Keratinocyte (primary cell): ENCODE measurements at places on chromosomes 13 and 19. TPM values are rescaled to one million over a fixed set of nuclear protein-coding genes. Genes with fewer than 3 reads are reported as not detected.

Gene DLL3
- polyA plus RNA-seq = 0.80 to 1.1 TPM (median 0.89 TPM) in 3 replicates

GRCh38 chr19:40232479-40232878, 6.0 kb upstream of the CCNP start:
- no peak overlapping the region for H3K4me3 ChIP-seq
- H3K27ac ChIP-seq = no peak overlapping the region
- H3K27me3 ChIP-seq = peaks cover 1% of the 10 kb centered on the region
- no peak for DNase-seq
- H3K4me1 ChIP-seq = no peaks in the 10 kb centered on the region
- H3K36me3 ChIP-seq = peaks cover 13% of the 10 kb centered on the region

- no peak overlapping the region for H3K27ac ChIP-seq
- H3K36me3 ChIP-seq = no peaks in the 10 kb centered on the region
- H3K4me3 ChIP-seq = no peak overlapping the region
- no peak for DNase-seq
- H3K4me1 ChIP-seq = no peaks in the 10 kb centered on the region
- H3K27me3 ChIP-seq = no peaks in the 10 kb centered on the region
Measured at GRCh38 chr13:31904941-31905824, 126.4 kb upstream of the FRY start.

DNA sequence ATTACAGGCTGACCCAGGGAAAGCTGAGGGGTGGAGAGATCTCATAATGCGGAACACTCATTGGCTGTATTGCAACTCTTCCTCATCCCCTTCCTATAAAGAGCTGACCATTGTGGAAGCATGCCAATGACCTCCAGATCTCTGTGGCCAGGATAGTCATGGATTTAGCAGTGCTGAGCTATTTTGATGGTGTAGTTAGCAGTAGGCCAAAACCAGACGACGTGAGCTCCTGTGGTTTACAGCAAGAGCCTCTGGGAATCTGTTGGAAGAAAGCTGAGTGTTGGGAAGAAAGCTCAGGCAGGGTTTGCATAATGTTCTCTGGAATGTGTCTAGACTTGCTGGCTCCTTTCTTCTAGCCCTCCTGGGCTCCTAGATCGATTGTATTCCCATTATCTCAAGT, 187.5 kb upstream of the GPC6 start:
- no peak overlapping the region for H3K27ac ChIP-seq
- DNase-seq = no peak

Gene LRP3
- polyA plus RNA-seq = 2.5 to 12.7 TPM (median 5.0 TPM) in 3 replicates

Gene CLDND2
- polyA plus RNA-seq = 0.37 to 1.1 TPM in 2 of 3 replicates, not detected in the other

Gene ZSCAN1
- polyA plus RNA-seq = not detected in 3 replicates

GRCh38 chr13:36789061-36789460, 30.0 kb upstream of the RFXAP start:
- H3K36me3 ChIP-seq = no peaks in the 10 kb centered on the region
- DNase-seq = no peak
- no peaks in the 10 kb centered on the region for H3K4me1 ChIP-seq
- no peaks in the 10 kb centered on the region for H3K27me3 ChIP-seq
- no peak overlapping the region for H3K4me3 ChIP-seq

Gene SYNGR4
- polyA plus RNA-seq = not detected in 3 replicates

Gene SPATA13
- 0.23 to 1.2 TPM (median 0.49 TPM) in 3 replicates for polyA plus RNA-seq

DNA sequence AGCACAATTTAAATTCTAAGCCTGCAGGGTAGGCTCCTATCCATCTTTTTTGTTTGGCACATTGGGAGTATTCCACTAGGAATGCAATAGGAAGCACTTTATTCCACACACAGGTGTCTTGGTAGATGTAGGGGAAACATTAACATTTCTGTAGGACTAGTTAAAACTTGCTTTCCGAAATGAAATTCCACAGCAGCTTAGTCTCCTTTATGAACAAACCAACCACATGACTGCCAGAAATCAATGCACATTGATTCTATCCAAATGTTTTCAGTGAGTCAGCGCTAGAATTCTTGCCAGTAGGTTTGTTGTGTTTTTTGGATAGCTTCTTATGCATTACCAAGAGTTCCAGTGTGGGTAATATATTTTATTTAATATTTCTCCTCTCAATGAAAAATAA, 207.9 kb upstream of the CSNK1A1L start:
- DNase-seq = peak; percentile 88
- peak overlapping the region; percentile 36 for H3K27ac ChIP-seq
- H3K4me1 ChIP-seq = peaks cover 14% of the 10 kb centered on the region
- H3K27me3 ChIP-seq = no peaks in the 10 kb centered on the region
- H3K36me3 ChIP-seq = no peaks in the 10 kb centered on the region
- H3K4me3 ChIP-seq = no peak overlapping the region

Gene KIR3DL2
- not detected in 3 replicates for polyA plus RNA-seq

Gene CDC42EP5
- 8.6 to 16.4 TPM (median 9.4 TPM) in 3 replicates for polyA plus RNA-seq

Gene OR7D2
- 0.03 TPM in 1 of 3 replicates, not detected in the others for polyA plus RNA-seq

GRCh38 chr13:42832341-42833096, 51.1 kb downstream of the FAM216B start:
- H3K4me3 ChIP-seq = no peak overlapping the region
- H3K36me3 ChIP-seq = no peaks in the 10 kb centered on the region
- H3K27me3 ChIP-seq = no peaks in the 10 kb centered on the region
- H3K27ac ChIP-seq = no peak overlapping the region
- H3K4me1 ChIP-seq = no peaks in the 10 kb centered on the region

DNA sequence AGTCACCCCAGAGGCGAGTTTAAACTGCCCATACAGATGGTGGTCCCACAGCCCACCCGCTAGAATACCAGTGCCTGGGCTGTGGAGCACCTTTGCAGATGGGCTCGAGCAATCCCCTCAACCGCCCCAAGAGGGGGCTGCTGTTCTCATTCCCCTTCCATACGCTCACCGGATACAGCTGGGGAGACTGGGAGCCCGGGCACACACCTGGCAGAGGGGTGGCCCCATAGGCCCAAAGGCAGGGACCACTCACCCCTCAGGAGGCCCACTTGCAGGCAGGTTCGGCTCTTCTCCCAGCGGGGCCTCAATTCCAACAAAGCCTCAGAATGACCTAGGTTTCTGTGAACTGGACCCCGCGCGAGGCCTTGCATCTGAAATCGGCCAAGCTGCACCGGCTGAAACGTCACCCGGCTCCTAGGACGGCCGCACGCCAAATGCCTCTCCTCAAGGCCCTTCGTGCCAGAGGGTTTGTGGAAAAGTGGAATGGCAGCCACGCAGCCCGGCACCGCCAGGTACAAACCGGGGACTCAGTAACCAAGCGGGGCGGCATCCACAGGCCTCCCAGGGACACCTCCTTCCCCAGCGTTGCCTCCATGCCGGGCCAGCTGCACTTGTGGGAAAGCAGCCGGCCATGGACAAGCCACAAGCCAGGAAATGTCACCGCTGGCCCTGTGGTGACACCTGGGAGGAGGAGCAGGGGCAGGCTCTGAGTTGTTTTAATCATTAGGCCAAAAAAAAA, 18.7 kb downstream of the MLLT1 start:
- DNase-seq = no peak
- no peak overlapping the region for H3K27ac ChIP-seq
- H3K4me1 ChIP-seq = no peaks in the 10 kb centered on the region
- no peaks in the 10 kb centered on the region for H3K27me3 ChIP-seq
- no peak overlapping the region for H3K4me3 ChIP-seq
